ENCODE measurements at places on chromosomes 7 and 10.

GRCh38 chr10:114458955-114459354, 54.7 kb upstream of the AFAP1L2 start:
- DNase-seq: no peak

DNA sequence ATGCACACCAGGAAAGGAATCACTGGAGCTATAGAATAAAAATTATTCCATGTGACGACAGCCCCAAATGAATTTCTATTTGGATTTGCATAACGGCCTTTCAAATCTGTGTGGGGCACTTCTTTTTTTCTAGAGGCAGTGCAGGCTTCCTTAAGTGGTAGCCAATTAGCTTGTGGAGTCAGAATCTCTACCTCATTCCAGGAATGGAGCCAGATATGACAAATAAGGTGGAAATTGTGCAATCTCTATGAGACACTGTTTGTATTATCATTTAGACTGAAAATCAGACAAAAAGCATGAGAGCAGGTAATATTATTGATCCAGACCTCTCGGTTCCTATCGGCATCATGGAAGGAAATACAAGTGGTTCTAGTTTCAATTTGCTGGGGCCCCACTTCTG, 78.7 kb downstream of the BEND7 start:
- no peak for DNase-seq

GRCh38 chr7:106616708-106617051, 44.3 kb downstream of the CCDC71L start:
- DNase-seq: no peak

GRCh38 chr7:67620216-67620933, 623.7 kb downstream of the TYW1 start:
- no peak for DNase-seq

- no peak for DNase-seq
These were observed 231.9 kb upstream of the PPP2R2D start for GRCh38 chr10:131668903-131669302.

GRCh38 chr7:87517891-87518290, 42.4 kb upstream of the ABCB4 start:
- DNase-seq: no peak

DNA sequence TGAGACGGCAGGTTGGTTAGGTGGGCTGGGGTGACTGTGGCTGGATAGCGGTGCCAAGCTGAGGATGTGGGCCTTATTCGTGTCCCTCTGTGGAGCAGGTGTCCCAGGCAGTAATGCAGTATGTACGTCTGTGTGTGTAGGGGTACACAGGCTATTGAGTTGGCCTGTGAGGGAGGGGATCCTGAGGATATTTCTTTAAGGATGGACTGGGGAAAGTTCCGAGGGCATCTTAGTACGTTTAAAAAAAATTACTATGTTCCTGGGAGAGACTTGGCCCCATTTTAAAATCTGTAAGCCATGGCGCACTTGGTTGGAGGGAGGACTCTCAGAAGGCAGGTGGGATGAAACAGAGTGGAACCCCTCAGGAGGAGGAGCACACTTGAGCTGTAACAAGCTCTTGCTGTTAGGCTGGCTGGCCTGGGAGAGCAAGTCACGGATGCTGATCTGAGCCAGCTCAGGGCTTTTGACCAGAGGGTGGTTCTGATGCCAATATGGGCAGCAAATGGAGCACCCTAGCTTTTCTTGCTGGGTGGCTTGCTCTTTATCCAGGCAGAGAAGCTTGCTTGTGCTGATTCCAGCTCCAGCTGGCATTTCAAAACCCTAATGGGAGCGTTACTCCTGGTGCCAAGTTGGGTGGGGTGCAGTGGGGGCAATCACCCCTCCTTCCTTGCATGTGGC, 765 bp downstream of the WBP1L start:
- no peak for DNase-seq
